NCI-H1436 treated with DMSO at 0.1 percent for 48 hours (cell line): ENCODE measurements at places on chromosomes 5 and 9.

GRCh38 chr5:125129151-125129806 is 382.8 kb upstream of the ZNF608 start:
- no peak for DNase-seq

- no peak for DNase-seq
Measured at GRCh38 chr9:136667940-136668760, 5.4 kb downstream of the EGFL7 start.

GRCh38 chr9:121285835-121286687 is 18.1 kb downstream of the GSN start:
- no peak for DNase-seq

GRCh38 chr5:159410480-159410879 is 80.2 kb upstream of the IL12B start:
- DNase-seq, result no peak

GRCh38 chr5:93585767-93586385 is 2.9 kb downstream of the NR2F1 start:
- DNase-seq, result no peak

GRCh38 chr9:97387936-97388684 is 23.8 kb upstream of the TDRD7 start:
- DNase-seq, result no peak

DNA sequence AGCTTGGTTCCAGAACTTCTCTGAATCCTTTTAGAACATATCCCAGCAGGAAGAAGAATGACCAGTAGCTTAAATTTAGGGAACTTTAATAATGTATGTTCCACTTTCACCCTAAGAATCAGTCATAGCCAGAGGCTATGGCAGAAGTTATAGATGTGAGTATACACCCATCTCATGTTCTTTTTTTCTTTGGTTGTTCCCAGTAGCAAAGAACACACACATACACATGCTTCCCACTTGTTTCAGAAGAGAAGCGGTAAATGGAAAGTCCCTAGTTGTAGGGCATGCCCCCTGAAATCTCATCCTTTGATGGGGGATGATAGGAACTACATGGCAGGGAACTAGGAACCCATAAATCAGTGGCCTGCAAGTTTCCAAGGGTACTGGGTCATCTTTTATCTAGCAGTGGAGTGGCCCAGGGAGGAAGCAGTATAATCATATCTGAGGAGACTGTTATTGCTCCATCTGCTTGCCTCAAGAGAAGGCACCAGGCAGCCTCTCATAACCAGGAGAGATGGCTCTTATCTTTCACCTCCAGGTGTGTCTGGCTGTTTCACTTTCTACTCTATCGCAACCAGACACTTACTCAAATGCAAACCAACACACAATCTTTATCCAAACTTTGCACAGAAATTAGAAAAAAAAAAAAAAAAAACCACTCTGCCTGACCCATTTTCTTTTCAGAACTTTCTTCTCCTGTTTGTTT is 109.5 kb downstream of the SNCAIP start:
- DNase-seq, result no peak

DNA sequence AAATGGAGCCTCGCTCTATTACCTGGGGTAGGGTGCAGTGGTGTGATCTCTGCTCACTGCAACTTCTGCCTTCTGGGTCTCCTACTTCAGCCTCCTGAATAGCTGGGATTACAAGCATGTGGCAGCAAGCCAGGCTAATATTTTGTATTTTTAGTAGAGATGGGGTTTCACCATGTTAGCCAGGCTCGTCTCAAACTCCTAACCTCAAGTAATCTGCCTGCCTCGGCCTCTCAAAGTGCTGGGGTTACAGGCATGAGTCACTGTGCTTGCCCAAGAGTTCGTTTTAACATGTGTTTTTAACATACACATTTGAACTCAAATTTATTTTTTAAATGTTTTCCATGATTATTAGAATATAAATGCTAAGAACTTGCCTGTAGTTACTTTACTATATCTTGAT is 34.2 kb downstream of the MARCHF6 start:
- no peak for DNase-seq
